NCI-H1930 (cell line): ENCODE measurements at places on chromosomes 6 and 20.

DNA sequence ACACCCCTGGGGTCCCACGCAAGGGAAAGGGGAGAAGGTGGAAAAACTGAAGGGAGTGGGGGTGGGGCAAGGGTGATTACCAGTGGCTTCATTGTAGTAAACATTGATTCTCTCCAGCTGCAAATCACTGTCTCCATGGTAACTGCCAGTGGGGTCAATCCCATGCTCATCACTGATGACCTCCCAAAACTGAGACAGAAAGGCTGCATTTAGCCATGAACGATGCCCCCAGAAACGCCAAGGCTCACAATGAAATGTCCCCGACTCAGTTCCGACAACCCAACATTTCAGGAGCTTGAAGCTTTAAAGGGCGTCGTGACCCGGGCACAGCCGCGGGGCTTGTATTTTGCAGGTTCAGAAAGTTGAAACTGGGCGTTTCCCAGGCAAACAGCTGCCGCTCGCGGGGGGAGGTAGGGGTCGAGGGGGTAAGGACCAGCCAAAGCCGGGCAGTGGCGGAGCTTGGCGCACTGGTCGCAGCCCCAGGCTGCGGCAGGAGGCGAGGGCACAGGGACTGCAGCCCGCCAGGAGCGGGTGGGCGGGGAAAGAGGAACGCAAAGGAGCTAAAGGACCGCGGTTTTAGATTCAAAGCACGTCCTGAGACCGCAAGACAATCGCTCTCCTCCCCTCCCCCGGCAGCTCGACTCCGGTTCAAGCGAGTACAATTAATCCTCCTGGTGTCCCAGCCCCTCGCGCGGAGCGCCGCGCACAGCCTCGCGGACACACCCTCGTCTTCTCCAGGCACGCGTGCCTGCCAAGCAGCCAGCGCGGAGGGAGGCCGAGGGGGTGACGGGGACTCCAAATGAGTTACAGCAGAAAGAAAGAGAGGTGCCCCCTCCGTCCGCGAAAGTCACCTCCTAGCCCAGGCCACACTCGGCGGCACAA lies 731 bp downstream of the TUBB2B start:
- DNase-seq: no peak

DNA sequence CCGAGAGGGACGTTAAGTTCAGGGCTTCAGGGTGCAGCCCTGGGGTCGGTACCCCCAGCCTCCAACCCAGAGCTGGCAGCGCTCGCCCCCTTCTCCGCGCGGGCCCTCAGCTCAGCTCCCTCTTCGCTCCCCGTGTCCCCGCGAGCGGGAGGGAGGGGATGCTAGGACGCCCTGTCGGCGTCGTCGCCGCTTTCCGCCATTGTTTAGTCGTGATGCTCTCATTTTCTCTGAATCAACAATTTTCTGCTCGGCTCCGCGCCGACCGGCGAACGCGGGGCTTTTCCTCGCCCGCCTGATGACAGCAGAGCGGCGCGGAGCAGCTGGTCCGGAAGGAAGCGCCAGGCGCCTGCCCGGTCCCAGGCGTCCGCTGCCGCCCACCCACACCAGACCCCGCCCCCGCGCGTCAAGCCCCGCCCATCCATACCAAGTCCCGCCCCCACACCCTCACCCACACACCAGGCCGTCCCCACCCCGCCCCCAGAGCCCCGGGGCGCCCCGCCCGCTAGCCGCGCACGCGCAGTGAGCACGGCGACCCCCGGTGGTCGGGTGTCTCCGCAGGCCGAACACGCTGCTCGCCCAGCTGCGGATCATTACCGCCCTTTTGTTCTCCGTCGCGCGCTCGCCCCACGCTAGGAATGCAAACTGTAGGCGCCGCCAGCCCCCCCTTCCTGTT lies 50.1 kb upstream of the SLC32A1 start:
- peak; percentile 82 for DNase-seq

DNA sequence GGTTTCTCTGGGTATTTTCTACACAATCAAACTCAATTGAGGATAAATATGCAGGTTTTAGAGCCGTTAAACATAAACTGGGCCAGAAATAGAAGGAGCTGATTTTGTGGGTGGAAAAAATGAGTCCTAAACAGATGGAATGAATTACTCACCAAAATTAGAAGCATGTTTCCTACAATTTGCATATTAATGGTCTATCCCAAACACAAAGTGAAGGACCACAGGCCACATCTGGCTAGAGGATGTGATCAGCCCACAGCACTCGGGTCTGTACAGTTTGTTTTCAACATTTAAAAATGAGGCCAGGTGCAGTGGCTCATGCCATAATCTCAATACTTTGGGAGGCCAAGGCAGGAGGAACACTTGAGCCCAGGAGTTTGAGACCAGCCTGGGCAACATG lies 296.3 kb downstream of the PREX1 start:
- DNase-seq: no peak

DNA sequence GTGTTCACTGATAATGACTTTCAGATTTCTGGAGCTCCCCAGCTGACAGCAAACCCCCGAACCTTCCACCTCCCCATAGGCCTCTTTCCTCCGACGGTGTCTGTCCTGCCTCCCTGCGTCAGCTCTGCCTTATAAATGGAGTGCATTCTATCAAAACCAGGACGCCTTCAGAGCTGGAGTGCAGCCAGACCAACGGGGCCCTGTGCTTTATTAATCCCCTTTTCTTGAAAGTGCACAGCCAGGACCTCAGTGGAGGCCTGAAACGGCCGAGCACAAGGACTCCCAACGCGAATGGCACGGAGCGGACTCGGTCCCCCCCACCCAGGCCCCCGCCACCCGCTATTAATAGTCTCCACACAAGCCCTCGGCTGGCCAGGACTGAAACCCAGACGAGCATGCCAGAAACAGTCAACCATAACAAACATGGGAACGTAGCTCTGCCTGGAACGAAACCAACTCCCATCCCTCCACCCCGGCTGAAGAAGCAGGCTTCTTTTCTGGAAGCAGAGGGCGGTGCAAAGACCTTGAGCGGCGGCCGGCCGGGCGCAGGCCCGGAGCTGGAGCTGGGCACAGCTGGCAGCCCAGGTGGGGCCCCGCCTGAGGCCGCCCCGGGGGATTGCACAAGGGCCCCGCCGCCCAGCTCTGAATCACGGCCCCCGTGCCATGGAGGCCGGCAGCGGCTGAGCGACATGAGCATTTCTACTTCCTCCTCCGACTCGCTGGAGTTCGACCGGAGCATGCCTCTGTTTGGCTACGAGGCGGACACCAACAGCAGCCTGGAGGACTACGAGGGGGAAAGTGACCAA lies 42.3 kb upstream of the NAA20 start:
- DNase-seq: no peak

- no peak for DNase-seq
Measured at GRCh38 chr20:36181934-36182603, 27.5 kb downstream of the EPB41L1 start.

DNA sequence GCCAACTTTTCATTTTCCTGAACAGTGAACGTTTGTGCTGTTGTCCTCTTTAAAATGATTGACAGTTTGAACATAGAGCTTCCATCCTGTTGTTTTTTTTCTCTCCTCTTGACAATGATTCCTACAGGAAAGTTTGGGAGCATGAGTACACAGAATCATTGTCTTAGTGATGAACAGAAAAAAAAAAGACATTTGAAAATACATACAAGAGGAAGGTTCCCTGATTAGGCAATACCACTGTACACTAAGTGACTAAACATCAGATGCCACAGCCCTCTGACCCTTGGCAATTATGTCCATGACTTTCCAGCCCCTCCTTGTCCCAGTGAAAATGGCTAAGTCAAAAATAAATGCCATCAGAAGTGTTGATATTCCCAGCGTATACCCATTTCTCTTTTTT lies 71.5 kb downstream of the RTN4IP1 start:
- DNase-seq: no peak

DNA sequence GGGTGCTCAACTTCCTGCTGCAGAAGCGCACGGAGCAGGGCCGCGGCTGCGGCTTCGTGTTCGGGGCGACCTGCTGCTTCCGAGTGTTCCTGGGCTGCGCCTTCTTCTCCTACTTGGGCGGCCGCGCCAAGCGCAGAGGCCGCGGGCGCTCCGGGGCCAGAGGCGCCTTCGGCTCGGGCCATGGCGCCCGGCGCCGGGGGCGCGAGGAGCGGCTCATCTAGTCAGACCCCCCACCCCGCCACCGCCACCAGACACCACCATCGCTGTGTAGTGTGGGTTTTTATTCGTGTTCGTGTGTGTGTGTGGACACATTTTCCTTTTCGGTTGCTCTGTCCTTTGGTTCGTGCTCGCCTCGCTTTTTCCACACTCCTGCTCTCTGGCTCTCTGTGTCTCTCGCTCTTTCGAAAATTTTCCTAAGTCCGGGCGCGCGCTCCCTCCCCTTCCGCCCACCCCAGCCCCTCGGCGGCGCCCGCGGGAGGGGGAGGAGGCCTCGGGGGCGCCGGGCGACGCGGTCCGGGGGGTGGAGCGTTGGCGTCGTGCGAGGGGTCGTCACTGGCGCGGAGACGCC lies 38.1 kb downstream of the GNAS start:
- peak; percentile 89 for DNase-seq

GRCh38 chr6:1472643-1473042 lies 83.3 kb downstream of the FOXF2 start:
- DNase-seq: no peak

GRCh38 chr6:89638320-89639195 lies at the start of gene LYRM2:
TSS of gene LYRM2 (minus strand) at chr6:89638747. CDS start at chr6:89638716, 31 bp downstream.
- DNase-seq: peak; percentile 83

DNA sequence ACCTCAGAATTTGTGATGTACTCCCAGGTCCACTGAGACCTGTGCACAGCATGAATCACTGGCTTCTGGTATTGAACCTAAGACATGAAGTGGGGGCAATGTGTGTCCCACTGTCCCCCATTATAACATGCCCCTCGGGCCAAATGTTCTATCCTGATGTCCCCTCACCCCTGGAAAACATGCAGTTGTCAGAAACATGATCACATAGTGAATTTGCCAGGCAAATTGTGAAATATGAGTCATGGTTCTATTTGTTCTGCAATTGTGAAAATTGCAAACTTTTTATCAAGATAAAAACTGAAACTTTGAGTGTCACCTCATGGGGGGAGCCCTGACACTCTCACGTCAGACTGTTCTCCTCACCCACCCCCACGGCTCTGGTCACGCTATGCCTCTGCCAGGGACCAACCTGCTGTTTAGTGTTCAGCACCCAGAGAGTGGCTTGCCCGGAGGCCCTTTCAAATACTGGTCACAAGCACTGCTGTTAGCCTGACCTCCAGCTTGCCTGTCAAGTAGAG lies 305.3 kb downstream of the CLIC5 start:
- no peak for DNase-seq

DNA sequence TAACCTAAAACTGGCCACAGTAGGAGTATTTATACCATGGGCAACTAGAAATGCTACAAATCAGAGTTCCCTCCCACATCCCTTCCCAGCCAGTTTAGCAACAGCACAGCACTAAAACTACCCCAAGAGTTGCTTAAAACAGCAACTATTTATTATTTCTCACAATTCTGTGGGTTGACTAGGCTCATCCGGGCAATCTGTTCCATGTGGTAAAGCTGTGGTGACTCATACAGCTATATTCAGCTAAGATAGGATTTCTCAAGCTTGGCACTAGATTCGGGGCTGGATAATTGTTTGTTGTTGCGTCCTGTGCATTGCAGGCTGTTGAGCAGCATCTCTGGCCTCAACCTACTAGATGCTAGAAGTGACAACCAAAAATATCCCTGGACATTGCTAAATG lies 8.6 kb upstream of the HECA start:
- no peak for DNase-seq

DNA sequence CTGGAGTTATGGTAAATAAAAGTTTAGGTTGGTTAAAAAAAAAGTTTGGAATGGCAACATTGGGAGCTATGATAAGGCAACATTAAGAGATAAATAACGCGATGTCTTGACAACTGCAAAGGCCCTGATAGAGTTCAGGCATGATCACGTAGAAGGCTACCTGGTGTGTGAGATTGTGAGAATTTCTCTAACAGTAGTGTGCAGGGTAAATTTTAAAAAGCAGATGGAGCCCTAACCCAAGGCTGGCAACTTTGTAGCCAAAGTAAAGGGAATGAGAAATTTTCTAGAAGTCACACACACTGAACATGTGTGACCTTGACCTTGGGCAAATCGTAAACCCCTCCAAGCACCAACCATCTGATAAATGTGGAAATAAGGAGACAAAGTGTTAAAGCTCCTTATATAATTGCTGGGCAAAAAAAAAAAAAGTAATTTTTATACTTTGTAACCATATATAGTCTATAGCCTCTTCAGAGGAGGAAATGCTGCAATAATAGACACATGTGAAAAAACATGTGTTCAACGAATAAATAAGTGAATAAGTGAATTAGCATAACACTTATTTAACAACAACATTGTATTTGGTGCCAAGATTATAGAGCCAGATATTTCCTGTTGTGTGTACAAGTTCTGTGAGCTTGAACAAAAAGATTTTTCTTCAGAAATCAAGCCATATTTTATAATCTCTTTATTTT lies 18.2 kb downstream of the KCNQ5 start:
- DNase-seq: no peak

DNA sequence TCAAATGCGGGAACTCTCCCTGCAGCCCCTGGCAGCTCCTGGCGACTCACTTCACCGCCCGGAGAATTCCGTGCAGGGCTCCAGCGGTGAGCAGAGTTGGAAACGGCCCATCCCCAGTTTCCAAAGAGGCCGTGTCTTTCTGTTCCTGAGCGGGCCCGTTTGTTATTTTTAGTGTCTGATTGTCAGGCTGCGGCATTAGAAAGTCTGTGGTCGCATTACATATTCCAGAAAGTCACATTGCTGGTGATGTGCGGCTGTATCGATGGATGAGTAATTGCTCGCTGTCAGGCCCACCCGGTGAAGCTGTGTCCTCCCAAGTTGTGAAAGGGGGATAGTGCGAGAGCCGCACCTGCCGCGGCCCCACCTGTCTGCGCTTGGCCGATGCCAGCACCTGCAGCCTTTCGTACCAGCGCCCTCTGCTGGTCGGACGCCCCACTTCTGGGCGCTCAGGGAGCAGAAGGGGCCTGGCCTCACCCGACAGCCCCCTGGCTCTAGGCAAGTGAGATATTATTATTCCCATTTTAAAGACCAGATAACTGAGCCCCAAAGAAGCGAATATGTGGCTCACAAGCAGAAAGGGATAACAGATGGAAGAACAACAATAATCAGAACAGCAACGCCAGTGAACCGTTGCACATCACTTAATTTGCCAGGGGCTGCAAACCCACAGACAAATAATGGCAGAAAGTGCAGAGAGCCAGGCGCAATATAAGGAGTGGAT lies 244.9 kb downstream of the TSHZ2 start:
- peak; percentile 68 for DNase-seq

DNA sequence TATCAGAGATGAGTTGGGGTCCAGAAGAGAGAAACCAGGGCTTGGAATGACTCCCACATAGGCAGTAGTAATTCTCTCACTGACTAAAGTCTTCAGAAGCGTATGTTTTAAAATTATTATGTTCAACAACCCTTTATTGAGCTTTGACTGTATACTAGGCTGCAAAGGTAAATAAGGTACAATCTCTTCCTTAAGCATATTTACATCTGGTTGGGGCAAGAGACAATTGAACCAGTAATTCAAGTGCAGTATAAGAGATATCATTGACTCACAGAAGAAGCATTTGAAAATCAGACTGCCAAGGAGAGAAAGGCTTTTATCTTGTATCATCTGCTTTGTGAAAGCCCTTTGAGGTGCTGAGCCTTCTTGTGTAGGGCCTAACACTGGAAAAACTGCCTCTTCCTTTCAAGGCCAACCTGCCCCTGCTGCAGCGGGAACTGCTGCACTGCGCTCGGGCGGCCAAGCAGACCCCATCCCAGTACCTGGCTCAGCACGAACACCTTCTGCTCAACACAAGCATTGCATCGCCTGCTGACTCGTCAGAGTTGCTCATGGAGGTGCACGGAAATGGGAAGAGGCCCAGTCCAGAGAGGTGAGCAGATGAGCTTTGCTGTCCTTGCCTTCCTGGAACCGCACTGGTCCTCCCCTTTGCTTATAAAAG lies 39.3 kb upstream of the C20orf144 start:
- no peak for DNase-seq
